ENCODE measurements at places on chromosomes 11 and 22.
A peak's percentile ranks its signal among the peaks of the same experiment; 100 is the strongest.

DNA sequence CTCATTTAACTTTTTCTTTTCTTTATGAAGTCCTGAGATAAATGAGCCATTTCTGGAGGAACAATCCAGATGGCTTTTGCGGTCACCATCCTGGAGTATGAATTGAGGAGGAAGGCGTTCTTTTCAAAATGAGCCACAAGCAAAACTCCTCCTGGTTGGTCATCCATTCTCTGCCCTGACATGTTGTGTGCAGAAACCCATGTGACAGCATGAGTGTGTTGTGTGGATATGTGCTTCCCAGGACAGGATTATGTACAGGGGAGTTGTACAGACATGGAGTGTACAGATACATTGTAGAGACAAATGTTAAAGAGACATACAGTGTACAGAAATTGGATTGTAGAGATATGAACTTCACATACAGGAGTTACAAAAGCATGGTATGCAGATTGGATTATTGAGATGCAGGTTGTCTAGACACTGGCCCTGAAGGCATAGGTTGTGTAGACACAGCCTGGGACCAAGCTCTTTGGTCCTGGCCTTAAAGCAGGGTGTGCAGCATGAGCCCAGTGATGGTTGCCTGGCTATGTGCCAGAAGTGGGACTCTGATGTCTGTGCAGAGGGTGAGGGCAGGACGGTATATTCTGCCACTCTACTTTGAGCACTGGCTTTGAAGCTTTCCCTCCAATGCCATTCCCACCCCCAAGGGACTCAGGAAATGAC, 178.5 kb upstream of the ZBED5 start:
- DNase-seq = no peak

DNA sequence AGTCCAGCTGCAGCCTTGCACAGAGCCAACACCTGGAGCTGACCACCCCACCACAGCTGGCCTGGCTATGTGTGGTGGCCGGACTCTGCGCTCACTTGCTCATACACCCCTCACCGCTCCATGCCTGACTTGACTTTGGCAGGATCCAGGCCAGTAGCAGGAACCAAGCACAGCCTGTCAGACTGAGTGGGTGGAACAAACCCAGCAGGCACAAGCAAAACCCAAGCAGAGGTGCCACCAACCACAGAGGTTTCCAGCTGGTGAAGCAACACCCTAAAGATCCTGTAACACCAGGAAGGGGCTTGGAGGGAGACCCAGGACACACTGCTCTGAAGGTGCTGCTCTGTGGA, 44.9 kb upstream of the WNT11 start:
- no peak for DNase-seq

- no peak for DNase-seq
Measured at GRCh38 chr11:35150454-35150853, 11.5 kb downstream of the CD44 start.

GRCh38 chr11:129410395-129410960, 34.8 kb downstream of the BARX2 start:
- DNase-seq = no peak

- no peak for DNase-seq
Measured at GRCh38 chr11:95093548-95093947, 3.9 kb downstream of the ENDOD1 start.

- no peak for DNase-seq
Measured at GRCh38 chr11:66823700-66824099, 19.5 kb upstream of the RCE1 start.

- DNase-seq = no peak
Measured at GRCh38 chr22:44583854-44584253, 85.8 kb upstream of the RTL6 start.

DNA sequence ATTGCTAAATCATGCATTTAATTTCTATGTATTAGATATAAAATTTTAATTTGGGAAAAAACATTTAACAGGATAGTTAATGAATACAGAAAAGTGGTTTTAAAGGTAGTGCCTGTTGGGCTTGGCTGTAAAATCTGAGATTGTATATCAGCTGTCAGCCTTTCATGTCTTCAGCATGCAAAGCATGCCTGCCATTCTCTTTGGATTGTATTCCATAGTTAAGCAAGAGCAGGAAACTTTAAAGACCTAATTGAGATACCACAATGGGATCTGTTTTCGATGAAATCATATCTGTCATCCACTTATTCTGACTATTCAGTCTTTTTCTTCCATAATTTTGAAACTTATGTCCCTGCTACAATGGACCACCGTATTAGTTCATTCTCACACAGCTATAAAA, 451.0 kb upstream of the DDI1 start:
- no peak for DNase-seq

DNA sequence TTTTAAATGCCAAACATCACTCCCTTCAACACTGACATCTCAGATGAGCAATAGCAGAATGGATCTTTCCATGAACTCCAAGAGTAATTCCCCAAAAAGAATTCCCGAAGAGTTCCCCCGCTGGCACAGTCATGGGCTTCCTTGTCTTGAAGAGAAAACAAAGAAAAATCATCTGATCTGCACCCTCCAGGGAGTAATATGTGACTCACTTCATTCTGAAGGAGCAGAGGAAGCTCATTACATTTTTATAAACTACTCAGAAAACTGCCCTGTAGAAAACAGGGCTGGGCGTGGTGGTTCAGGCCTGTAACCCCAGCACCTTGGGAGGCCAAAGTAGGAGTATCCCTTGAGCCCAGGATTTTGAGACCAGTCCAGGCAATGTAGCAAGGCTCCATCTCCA, 35.7 kb downstream of the CELSR1 start:
- no peak for DNase-seq

DNA sequence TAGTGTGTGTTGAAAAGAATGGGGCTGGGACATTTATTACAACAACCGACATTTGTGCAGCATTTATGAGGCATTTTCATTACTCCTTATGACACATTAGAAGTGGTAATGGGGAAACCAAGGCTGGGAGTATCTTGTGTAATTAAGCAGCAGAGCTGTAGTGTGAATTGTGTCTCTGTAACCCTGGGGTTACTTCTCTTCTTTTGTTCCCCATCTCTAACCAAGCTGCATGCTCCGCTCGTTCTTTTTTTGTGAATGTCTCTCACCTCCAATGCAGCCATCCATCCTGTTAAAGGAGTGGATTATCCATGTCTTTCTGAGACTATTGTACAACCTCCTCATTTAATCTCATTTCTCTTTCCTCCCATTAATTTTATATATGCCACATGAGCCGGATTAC, 65.7 kb downstream of the ENDOD1 start:
- DNase-seq = no peak

DNA sequence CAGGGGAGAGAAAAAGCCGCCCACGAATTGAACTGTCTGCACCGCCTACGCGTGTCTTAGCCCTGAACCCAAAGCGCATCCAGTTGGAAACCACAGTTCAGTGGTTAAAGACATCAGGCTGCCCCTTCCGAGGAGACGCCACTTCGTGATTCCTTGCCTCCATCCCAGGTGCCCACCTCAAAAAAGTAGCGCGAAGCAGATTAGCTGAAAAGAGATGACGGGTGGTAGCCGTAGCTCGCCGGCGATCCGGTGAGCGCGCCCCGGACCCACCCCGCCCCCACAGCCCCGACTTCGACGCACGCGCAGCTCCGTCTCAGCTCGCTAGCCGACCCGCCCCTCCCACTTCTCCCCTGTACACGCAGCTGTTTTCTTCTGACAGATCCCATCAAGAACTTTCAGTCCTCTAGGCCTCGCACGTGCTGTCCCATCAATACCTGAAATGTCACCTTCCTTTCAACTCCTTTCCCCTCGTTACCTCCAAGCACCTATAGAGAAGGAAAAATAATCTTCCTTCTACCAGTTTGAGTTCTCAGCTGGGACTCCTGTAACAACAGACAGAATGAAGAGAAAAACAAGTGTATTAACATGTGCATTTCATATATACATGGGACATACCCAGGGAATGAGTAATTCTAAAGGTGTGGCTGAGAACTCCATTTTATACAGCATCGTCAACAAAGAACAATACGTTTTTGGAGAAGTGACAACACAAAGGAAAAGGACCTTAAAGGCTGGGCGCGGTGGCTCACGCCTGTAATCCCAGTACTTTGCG, 49.5 kb downstream of the OR4D9 start:
- DNase-seq = peak; percentile 65

GRCh38 chr11:132264616-132265015, 894.2 kb downstream of the NTM start:
- no peak for DNase-seq

- no peak for DNase-seq
Measured at GRCh38 chr11:12884751-12885318, 124.3 kb upstream of the RASSF10 start.

- DNase-seq = no peak
Measured at GRCh38 chr22:36104988-36105387, 55.6 kb downstream of the APOL3 start.

DNA sequence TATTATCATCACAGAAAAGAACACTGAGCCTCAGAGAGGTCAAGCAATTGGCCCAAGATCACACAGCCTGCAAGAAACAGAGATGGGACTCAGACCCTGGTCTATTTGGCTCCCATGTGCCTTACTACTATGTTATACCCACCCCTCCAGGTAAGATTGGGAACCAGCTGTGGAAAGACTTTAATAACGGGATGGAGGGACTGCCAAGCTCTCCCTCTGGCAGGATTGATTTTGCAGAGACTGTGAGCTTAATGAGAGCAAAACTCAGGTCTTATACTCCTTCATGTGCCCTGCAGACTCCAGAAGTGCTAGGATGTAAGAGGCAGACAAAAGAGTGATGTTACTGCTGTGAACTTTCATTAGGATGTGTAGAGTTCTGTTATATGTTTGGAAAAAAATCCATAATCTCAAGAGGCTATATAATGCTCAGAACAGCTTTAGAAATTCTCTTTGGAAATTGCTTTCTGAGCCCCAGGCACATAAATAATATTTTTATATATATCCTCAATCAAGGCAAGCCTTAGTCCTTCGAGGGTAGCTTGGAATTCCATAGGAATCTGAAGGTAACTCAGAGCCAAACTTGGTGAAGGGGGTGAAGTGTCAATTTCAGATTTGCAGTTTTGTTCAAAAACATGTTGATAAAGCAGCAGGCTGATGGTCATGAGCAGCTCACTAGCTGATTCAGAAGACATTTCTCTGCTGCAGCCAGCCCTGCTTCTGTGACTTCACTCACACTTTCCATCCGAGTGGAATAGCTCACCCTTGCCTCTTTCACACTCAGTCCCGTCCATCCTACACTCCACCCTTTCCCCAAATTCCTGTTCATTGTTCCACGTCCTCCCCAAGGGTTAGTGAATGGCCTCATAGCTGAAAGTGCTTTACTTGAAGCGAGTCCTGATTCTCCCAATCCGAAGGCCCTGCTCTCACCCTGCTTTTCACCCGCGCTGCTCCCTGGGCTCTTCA, 188.8 kb downstream of the SNX19 start:
- DNase-seq = no peak

GRCh38 chr11:32334822-32335221, 100.5 kb downstream of the WT1 start:
- DNase-seq = no peak

DNA sequence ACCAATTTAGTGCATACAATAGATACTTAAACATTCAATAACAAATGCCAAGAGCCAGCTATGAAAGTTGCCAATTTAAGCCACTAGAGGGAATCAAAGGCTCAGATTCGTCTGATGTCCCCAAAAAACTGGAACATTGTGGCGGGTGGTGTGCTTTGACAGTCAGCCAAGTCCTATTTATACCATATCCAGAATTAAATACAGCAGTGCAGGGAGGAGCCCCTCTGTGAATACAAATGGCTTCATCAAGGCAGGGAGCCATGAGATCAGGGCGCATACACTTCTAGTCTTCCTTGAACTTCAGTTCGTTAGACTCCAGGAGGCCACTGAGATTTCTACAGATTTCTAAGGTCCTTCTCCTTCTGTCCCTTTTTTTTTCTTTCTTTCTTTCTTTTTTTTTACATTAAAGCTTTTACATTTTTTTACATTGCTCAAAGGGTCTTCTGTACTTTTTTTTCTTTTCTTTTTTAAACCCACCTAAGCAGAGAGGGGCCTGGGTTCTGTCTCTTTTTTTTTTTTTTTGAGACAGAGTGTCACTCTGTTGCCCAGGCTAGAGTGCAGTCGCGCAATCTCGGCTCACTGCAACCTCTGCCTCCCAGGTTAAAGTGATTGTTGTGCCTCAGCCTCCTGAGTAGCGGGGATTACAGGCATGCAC, 41.5 kb upstream of the HSPA8 start:
- DNase-seq = peak; percentile 55

- no peak for DNase-seq
Measured at GRCh38 chr22:19815093-19815822, 39.4 kb downstream of the GNB1L start.

- no peak for DNase-seq
Measured at GRCh38 chr22:21682385-21683175, 16.8 kb downstream of the PPIL2 start.

DNA sequence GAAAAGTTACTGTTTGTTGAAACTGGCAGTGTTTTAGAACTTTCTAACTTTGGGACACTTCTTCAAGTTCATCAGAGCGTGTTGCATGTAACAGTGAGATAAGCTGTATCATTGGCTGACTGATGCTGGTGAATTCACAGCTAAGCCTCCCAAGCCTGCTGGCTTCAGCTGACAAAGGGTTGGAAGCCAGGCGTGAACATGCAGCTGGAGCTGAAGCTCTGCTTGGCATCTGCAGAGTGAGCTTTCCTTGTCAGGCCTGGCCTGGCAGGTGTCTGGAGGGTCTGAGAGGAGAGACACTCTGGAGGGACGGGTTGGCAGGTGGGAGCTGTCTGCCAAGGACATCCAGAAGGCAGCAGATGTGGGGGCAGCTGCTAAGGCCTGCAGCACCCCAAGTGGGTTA, 1.5 kb downstream of the AMPD3 start:
- no peak for DNase-seq

DNA sequence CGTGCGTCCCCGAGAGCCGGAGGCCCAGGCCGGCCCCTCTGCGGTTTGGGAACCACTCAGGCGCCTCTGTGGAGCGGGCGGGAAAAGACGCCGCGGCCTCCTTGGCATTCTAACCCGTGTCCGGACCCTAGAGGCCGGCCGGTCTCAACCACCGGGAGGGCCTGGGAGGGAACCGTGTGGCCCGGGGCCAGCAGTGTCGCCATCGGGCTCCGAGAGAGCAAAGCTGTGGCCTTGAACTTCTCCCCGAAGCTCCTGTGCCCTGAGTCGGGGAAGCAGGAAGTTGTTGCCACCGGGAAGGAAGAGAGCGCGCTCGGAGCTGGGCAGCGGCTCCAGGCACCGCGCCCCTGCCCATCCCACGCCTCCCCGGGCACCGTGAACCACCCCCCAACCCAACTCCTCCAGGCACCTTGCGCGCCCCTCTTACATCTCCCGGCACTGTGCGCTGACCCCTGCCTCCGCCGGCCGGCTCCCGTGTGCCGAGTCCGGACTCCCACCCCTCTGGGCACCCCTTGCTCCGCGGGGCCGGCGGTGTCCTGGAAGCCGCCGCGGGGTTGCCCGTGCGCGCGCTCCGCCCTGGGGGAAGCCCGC, 80.0 kb upstream of the PPARA start:
- no peak for DNase-seq

- no peak for DNase-seq
Measured at GRCh38 chr11:76603202-76603601, 67.3 kb downstream of the LRRC32 start.

Data from NCI-H1436 (cell line).